ENCODE measurements at places on chromosomes 1 and 21. TPM values are rescaled to one million over a fixed set of nuclear protein-coding genes. Genes with fewer than 3 reads are reported as not detected.
A peak's percentile ranks its signal among the peaks of the same experiment; 100 is the strongest.

DNA sequence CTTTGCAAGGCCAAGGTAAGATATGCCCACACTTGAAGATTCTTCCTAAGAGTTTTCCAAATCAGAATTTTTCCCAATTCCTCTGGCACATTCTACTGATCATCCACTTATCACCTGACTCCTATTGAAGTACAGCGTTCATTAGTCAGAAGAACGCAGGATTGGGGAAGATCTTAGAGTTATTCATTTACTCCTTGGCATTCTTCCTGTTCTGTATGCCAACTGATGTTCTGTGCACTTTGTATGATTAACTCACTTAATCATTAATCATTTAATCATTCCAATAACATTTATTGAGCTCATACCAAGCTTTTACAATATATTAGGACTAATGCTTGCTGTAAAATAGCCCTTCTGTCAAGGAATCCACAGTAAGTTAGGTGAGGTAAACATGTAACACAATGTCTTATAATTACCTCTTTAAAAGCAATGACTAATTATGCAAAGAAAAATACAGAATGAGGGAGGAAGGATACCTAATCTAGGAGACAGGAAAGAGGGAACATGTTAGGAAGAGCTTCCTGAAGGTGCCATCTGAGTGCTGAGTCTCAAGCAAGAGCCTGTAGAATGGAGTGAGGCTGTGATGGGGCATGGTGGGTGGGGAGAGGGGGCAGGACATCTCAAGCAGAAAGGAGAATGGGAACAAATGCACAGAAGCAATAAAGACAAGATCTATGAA, 71.1 kb upstream of the DPT start:
- DNase-seq: no peak
- no peaks in the 10 kb centered on the region for H3K27me3 ChIP-seq
- H3K4me1 ChIP-seq: no peaks in the 10 kb centered on the region
- no peak overlapping the region for H3K4me3 ChIP-seq
- no peak overlapping the region for H3K27ac ChIP-seq
- no peaks in the 10 kb centered on the region for H3K36me3 ChIP-seq

DNA sequence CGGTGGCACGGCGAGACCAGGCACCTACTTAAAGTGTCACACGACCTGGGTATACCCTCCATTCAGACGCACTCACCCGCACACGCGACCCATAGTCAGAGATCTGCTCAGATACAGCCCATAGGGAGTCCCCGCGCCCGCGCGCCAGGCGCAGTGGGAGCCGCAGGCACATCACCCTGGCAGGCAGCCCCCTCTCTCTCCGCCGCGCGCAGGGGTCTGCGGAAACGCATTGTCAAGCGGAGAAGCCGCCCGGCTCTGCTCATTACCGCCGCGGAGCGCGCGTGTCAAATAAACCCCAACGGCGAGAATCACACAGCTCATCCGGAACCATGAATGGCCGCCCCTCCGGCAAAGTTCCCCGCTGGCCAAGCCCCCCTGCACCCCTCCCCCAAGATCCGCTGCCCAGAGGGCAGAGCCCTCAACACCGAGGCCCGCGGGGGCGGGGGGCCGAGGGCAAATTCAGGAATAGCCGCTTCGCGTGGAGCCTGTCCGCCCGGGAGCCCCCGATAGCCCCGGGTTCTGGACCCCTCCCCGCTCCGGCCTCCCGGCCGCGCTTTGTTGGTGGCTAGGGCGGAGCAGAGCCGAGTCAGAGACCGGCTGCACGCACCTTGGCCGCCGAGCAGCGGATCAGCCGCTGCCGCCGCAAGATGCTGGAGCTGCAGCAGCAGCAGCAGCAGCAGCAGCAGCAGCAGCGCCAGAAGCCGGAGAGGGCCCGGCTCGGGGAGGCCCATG, 522 bp downstream of the LRP8 start:
- no peaks in the 10 kb centered on the region for H3K36me3 ChIP-seq
- H3K4me3 ChIP-seq: peak overlapping the region; percentile 56
- DNase-seq: peak; percentile 67

GRCh38 chr1:61170328-61171238, 88.2 kb downstream of the NFIA start:
- no peaks in the 10 kb centered on the region for H3K4me1 ChIP-seq
- H3K27me3 ChIP-seq: no peaks in the 10 kb centered on the region
- H3K36me3 ChIP-seq: no peaks in the 10 kb centered on the region
- no peak overlapping the region for H3K27ac ChIP-seq
- no peak overlapping the region for H3K4me3 ChIP-seq
- no peak for DNase-seq

GRCh38 chr1:208737161-208737560, 493.0 kb upstream of the PLXNA2 start:
- H3K36me3 ChIP-seq: no peaks in the 10 kb centered on the region
- no peak overlapping the region for H3K4me3 ChIP-seq
- no peaks in the 10 kb centered on the region for H3K27me3 ChIP-seq
- peaks cover 4% of the 10 kb centered on the region for H3K4me1 ChIP-seq
- DNase-seq: no peak
- H3K27ac ChIP-seq: no peak overlapping the region

- H3K4me1 ChIP-seq: no peaks in the 10 kb centered on the region
- no peak for DNase-seq
- no peak overlapping the region for H3K27ac ChIP-seq
Measured at GRCh38 chr21:45767071-45768006, 123.8 kb downstream of the PCBP3 start.

DNA sequence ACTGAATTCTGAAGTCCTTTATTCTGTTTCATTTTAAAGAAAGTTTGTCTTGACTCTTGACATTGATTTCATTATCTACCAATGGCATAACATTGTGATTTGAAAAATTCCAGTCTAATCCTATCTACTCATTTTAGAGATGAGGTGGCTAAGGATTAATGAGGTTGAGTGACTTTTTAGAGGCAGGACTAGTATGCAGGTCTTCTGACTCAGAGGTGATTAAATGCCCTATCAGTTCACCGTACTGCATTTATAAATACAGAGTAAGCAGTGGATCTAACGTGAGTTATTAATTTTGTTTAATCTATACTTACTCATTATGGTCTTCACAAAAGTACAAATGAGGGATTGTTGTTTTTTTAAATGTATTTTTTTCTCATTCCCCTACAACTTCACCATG, 277.6 kb downstream of the PTBP2 start:
- no peak overlapping the region for H3K27ac ChIP-seq
- H3K4me1 ChIP-seq: no peaks in the 10 kb centered on the region
- no peak overlapping the region for H3K4me3 ChIP-seq
- H3K36me3 ChIP-seq: no peaks in the 10 kb centered on the region
- H3K27me3 ChIP-seq: no peaks in the 10 kb centered on the region

DNA sequence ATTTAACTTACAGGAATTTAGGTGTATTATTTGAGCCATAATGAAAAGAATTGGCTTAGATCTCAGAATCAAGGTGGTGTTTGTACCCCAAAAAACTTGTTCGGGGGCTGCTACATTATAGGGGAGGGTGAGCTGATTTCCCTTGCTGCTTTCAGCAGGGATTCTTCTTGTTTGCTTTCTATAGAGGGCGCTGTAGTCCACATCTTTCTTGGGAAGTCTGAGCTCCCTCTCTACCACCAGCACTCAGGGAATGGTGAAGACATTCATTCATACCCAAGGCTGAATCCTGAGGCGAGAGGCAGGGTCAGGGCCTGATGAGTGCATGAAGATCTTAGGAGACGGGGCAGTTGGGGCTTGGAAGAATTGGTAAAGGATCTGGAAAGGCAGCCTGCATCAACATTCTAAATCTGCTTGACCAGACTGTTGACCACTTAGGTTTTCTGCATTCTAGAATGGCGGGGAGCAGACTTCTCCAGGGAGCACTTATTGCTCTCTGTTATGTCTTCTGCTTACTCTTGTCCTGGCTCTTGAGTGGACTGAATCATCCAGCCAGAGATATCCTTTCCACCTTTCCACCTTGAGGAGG, 18.9 kb downstream of the SPATA46 start:
- H3K27me3 ChIP-seq: no peaks in the 10 kb centered on the region
- no peaks in the 10 kb centered on the region for H3K36me3 ChIP-seq
- no peak overlapping the region for H3K27ac ChIP-seq
- H3K4me3 ChIP-seq: no peak overlapping the region
- H3K4me1 ChIP-seq: no peaks in the 10 kb centered on the region

- no peak overlapping the region for H3K4me3 ChIP-seq
- no peaks in the 10 kb centered on the region for H3K36me3 ChIP-seq
- H3K27me3 ChIP-seq: no peaks in the 10 kb centered on the region
- H3K4me1 ChIP-seq: no peaks in the 10 kb centered on the region
Measured at GRCh38 chr1:30378991-30379581, 344.3 kb downstream of the MATN1 start.

GRCh38 chr1:8809342-8809736, 8.1 kb downstream of the RERE start:
- H3K27me3 ChIP-seq: no peaks in the 10 kb centered on the region
- DNase-seq: no peak
- no peaks in the 10 kb centered on the region for H3K36me3 ChIP-seq
- H3K27ac ChIP-seq: no peak overlapping the region

DNA sequence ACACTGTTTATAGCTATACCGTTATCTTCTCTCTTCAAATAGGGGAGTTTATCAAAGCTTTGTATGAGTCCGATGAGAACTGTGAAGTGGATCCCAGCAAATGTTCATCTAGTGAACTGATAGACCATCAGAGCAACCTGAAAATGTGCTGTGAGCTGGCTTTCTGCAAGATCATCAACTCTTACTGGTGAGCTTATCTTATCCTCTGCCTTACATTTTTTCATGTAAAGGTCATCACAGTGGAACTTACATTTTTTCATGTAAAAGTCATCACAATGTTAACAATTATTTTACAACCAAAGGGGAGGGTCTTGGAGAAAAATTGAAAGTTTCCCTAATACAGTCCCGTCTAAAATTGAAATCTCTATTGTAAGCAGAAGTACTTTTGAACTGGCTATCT, 45.2 kb downstream of the CLEC20A start:
- no peak overlapping the region for H3K4me3 ChIP-seq
- no peaks in the 10 kb centered on the region for H3K4me1 ChIP-seq
- DNase-seq: no peak
- H3K27ac ChIP-seq: no peak overlapping the region

DNA sequence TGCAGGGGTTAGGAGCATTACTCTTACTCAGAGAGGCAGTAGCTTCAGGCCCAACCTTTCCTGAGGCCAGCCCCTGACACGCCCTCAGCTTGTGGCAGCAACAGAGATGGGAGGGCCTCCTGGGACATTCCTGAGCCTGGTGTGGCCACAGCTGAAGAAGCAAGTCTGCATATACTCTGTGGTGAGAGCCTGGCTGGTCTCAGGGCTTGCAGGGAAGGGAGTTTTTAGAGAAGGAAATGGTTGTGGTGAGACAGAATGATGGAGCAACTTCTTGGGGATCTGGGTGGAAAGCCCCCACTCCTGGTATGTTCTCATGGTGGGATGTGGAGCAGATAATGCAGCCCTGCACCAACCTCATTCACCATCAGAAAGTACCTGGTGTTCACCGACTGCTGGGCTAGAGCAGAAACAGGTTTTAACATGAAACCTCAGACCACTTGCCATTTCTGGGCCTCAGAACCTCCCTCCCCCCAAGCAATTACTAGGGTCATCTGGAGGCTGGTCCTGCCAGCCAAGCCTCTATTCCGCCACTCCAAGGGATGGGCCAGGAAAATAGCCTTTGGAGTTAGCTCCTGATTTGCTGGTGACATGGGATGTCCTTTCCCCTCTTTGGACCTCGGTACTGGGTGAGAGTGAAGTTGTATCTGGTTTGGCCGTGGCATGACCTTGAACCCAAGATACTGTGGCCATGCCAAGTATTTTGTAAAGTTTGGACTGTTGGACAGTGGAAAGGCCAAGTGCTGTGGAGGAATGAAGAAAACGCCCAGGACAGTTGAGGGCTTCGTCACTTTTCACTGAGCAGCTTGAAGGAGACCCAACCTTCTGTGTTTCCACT, 28.1 kb upstream of the RNF19B start:
- H3K4me3 ChIP-seq: no peak overlapping the region
- H3K27me3 ChIP-seq: no peaks in the 10 kb centered on the region
- no peaks in the 10 kb centered on the region for H3K36me3 ChIP-seq
- DNase-seq: peak; percentile 87
- H3K4me1 ChIP-seq: peaks cover 53% of the 10 kb centered on the region
- H3K27ac ChIP-seq: peak overlapping the region; percentile 88

GRCh38 chr1:27153927-27154358, 982 bp downstream of the SLC9A1 start:
- H3K4me1 ChIP-seq: peaks cover 48% of the 10 kb centered on the region
- H3K27me3 ChIP-seq: no peaks in the 10 kb centered on the region
- H3K27ac ChIP-seq: no peak overlapping the region

DNA sequence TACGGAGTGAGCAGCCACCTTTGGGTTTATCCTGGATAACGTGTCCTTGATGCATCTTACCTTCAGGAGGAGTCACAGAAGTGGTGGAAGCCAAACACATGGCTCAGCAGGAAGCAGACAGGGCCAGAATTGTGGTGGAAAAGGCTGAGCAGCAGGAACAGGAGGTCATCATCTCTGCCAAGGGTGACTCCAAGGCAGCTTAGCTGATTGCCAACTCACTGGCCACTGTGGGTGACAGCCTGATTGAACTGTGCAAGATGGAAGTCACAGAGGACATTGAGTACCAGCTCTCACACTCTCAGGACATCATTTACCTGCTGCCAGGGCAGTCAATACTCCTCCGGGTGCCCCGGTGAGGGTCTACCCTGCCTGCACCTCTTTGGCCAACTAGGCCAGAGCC, 179.3 kb downstream of the FAF1 start:
- no peak overlapping the region for H3K27ac ChIP-seq
- DNase-seq: no peak
- no peak overlapping the region for H3K4me3 ChIP-seq
- no peaks in the 10 kb centered on the region for H3K36me3 ChIP-seq
- H3K4me1 ChIP-seq: peaks cover 8% of the 10 kb centered on the region

DNA sequence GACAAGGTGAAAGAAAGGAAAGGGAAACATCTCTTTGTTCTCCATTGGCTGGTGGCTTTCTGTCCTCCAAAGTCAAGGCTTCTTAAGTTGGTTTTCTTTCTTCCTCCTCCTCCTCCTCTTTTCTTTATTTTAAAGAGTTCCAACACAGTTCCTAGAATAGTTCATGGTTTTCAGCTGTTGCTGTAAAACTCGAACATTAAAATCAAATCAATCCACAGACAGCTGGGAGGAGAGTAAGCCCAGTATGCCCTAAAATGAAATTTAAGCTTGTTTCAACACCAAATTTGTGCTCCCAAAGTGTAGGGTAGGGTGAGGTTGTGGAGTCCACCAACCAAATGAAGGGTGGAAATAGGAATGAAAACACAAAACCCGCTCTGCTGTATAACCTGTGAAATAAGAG, 10.5 kb upstream of the CPLANE2 start:
- peaks cover 14% of the 10 kb centered on the region for H3K4me1 ChIP-seq
- H3K36me3 ChIP-seq: peaks cover 2% of the 10 kb centered on the region
- DNase-seq: no peak

Gene SHISAL2A
- 91.0 TPM for total RNA-seq

Gene TSSK3
- 11.6 TPM for total RNA-seq

Gene LCE5A
- total RNA-seq: not detected

Gene SHISA4
- total RNA-seq: not detected

Gene ZNF687
- 54.0 TPM for total RNA-seq

Gene PLXNA2
- 2.2 TPM for total RNA-seq

Gene SETD4
- total RNA-seq: 48.5 TPM

Gene HSF2BP
- total RNA-seq: 0.83 TPM

Gene GORAB
- total RNA-seq: 32.5 TPM

Gene KCNT2
- not detected for total RNA-seq

Gene IQCC
- 2.1 TPM for total RNA-seq

Gene KRTAP19-3
- total RNA-seq: not detected

Gene TMEM50A
- total RNA-seq: 62.6 TPM

All from B cell (primary cell).